ENCODE measurements at places on chromosomes 3 and 15. TPM values are rescaled to one million over a fixed set of nuclear protein-coding genes. Genes with fewer than 3 reads are reported as not detected.

DNA sequence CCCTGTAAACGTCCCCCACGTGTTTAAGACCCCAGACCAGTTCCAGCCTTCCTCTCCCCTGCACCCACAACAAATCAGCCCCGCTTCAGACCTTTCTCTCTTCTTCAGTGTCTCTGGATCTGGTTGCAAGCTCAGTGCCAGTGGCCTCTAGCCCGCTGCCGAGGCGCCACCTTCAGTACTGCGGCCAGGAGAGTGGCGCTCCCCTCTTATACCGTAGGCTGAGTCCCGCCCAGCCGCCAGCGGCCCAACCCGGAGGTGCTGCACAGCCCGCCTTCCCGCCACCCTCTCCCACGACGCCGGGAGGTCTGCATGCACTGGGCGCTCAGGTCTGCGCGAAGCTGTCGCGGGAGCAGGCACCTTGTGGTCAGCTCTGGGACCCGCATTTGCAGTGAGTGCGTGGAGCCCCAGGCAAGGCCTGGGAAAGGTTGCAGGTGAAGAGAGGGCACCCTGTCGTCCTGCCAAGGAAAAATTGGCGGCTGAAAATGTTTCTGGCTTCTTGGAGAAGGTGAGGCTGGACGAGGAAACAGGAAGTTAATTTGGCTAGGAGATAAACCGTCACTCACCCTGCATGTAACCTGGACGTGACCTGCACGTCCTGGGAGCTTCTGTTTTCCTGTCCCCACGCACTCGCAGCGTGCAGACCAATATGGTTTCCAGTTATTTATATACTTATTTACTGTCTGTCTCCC is at the start of gene C2CD4B:
TSS of gene C2CD4B (minus strand) at position 182 of the 689 bp plus-strand sequence. CDS start 301 bp downstream, outside the sequence.
- no peak for DNase-seq

Gene PAQR5
- 8.1 TPM for total RNA-seq

DNA sequence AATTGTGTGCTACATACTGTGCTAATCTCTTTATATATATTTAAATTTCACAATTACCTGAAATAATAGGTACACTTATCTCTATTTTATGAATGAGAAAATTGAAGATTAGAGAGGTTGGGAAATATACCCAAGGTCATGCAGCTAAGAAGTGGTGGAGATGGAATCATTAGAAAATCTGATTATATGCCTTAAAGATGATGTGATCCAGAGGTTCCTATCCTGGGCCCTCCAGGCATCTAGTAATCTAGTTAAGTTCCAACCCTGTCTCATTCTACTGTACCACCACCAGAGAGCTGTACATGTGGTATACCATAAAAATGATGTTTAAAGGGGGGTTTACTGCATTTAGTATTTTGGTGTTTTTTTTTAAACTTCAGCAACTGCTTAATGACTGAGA is 40.7 kb downstream of the SYN2 start:
- DNase-seq: no peak

- peak; percentile 6 for DNase-seq
Measured at GRCh38 chr15:55588815-55589115, 620 bp upstream of the PYGO1 start.

Gene STRIT1
- total RNA-seq: not detected

DNA sequence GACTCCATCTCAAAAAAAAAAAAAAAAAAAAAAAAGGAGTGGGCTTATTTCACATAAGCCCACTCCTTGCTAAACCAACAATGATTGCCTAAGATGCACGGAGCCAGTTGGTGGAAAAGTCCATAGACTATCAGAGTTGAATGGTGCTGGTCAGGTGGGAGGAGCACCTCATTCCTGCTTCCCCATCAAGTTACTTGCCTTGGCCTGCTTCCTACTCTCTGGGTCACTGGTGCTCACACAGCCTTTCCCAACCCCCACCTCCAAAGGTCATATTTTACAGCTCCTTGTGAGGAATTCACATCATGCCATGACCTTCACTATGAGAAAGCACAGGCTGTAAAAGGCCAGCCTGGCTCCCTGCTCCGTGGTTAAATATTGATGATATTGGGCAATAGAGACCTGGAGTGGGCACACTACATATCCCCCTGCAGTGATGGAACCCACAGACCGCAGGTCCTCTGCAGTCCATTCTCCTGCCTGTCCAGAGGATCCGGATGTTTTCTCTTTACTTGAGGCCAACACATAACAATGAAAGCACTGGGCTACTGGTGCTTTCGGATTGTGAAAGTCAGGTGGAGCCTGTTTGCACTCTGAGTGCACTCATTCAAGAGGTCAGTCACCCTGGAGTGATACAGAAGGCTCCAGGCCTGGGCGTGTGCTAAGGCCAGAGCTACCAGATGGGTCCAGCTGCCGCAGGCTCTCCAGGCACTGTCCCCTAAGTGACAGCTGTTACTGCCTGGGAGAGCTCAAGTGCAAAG is at the start of gene SLC51B:
TSS of gene SLC51B (plus strand) at position 664 of the 758 bp plus-strand sequence. CDS start 4,618 bp downstream, outside the sequence.
- DNase-seq: no peak

DNA sequence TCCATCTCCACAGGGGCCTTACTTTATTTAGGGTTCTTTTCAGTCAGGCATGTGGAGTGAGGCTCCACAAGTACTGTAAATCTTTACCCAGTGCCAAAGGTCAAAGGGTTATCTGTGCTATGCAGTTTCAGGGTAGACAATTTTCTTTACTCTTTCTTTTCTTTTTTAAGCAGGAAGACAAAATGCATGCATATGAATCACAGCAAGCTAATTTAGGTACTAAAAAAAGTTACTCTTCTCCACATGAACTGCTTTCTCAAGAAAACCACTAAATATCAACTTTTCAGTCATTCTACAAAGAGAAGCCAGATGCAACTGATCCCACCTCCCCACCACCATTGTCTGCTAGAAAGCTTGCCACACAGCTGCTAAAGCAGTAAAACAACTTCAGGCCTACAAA is 73.3 kb upstream of the PYGO1 start:
- no peak for DNase-seq

GRCh38 chr3:13553686-13554085 is 4.8 kb downstream of the FBLN2 start:
- DNase-seq: no peak

Gene WDR93
- 0.21 TPM for total RNA-seq

Gene EPHB1
- total RNA-seq: 2.6 TPM

DNA sequence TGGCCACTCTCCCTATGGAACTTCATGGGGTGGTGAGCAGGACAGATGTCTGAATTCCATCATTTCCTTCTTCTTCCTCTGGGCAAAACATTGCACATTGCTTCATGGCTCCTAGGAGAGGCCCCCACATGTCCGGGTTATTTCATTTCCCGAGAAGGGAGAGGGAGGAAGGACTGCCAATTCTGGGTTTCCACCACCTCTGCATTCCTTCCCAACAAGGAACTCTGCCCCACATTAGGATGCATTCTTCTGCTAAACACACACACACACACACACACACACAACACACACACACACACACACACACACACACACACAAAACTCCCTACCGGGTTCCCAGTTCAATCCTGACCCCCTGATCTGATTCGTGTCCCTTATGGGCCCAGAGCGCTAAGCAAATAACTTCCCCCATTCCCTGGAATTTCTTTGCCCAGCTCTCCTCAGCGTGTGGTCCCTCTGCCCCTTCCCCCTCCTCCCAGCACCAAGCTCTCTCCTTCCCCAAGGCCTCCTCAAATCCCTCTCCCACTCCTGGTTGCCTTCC is 1.9 kb downstream of the RHO start:
- no peak for DNase-seq

Gene SPINK8
- total RNA-seq: not detected

Gene OR5H1
- total RNA-seq: not detected

DNA sequence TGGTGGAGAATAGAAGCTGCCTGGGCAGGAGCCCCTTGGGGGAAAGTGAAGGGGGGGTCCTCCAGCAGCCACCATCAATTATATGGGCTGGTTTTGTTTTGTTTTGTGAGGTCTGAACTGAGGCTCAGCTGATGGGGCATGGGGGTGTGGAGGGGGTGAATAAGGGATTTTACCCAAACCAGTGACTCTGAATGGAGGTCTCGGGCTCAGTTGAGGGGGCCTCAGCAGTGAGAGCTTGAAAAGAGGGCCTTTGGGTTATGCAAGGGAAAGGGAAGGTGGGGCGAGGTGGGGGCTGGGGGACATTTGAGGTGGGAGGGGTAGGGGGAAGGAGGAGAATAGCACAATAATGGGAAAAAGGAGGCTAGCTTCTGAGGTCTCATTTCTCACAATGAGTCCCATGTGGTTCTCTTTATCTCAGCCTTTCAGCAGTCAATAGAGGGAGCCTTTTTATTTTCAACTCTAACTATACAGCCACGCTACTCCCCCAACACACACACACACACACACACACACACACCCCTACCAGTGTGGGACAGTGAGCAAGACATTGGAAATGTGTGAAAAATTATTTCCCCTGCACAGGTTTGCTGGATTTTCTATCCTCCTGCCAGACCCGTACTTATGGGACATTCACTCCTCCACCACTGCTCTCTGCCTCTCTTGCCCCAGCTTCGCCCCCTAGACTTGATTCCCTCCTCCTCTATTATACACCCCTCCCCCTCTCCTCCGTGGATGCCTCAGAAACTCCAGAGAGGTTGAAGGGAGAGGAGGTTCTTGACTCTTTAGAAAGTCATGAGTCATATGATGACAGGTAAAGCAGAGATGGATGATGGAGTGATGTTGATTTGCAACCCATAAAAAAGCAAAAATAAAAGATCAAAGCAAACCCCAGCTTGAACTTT is 96.0 kb downstream of the GTPBP8 start:
- no peak for DNase-seq

Gene ACKR2
- 42.9 TPM for total RNA-seq

GRCh38 chr3:170523248-170523647 is 62.6 kb downstream of the SLC7A14 start:
- DNase-seq: no peak
